Activated CD4-positive, alpha-beta memory T cell treated with anti-CD3 and anti-CD28 coated beads for 36 hours (primary cell): ENCODE measurements at places on chromosomes 16 and 17. TPM values are rescaled to one million over a fixed set of nuclear protein-coding genes. Genes with fewer than 3 reads are reported as not detected.

Gene TMEM100
- not detected for total RNA-seq

Gene GAS2L2
- not detected for total RNA-seq

Gene KRTAP9-8
- not detected for total RNA-seq

GRCh38 chr16:54936201-54936978 is 5.7 kb downstream of the IRX5 start:
- no peak for DNase-seq

- DNase-seq = no peak
These were observed 11.9 kb upstream of the CD300E start for GRCh38 chr17:74635418-74635817.

DNA sequence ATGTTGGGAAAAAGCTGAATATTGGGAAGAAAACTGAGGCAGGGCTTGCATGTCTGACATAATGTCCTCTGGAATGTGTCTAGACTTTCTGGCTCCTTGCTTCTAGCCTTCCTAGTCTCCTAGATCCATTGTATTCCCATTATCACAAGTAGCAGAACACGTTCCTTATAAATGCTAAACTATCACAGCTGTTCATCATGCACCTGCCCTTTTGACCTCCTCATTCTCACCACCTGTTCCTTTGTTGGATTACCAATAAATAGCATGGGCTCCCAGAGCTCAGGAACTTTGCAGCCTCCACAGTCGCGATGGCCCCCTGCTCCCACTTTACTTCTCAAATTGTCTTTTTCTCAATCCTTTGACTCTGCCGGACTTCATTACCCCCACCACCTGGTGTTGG is 49.7 kb downstream of the ACSM1 start:
- no peak for DNase-seq
